Activated CD8-positive, alpha-beta memory T cell treated with anti-CD3 and anti-CD28 coated beads for 48 hours (primary cell): ENCODE measurements at places on chromosomes 5 and 9.

DNA sequence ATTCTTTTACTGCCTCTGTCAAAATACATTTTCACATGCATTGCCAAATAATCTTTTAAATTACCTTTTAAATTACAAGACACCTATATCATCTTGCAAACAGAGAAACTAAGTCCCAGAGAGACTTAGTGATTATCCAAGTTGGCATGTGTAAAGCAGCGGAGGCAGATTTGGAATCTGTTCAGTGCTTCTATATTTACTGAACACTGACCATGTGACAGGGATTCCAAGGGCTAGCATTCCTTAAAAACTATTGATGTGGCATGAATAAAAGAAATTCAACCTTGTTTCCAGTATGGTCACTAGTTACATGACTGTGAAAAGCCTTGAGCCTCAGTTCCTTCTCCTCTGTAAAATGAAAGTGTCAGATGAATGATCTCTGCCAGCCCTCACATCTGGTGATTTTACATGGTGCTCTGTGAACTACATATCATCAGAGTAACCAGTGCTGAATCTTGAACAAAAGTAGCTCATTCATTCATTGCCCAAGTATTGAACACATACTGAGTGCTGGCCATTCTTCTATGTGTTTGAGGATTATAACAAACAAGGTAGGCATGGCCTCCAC is 71.9 kb upstream of the PPP1R2B start:
- DNase-seq: no peak

DNA sequence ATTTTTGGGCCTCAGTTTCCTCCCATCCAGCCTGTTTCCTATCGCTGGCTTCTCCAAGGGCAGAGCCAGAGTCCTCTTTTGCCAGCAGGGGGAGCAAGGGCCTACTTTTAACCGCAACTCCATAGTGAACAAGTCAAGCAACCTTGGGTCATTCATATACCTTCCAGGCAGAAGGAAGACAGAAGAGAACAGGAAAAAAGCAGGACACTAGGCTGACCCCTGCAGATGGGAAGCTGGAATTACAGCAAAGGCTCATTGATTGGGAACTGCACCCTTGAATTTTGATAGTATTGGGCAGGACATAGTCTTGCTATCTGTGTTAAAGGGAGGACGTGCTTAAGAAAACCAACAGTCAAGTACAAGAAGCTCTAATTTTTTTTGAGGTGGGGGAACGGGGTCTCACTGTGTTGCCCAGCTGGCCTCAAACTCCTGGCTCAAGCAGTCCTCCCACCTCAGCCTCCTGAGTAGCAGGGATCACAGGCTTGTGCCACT is 30.1 kb downstream of the QRFP start:
- DNase-seq: no peak

DNA sequence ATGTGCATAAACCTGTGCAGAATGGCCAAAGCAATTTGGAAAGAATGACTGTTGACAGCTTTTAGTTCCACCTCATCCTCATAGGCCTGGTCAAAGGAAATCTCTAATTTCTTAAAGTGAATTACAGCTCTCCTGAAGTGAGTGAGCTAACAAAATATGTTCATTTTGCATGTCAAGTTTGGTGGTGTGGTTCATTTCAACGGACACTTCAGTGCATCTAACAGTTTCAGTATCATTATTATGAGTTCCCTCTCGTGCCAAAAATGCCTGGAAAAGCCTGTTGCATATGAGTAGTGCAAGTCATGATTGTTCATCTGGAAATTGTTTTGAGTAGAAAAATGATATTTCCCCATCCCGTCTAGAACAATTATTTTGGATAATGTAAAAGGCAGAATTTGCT is 53.2 kb upstream of the HMHB1 start:
- DNase-seq: no peak

- DNase-seq: no peak
These were observed 20.2 kb downstream of the FANCC start for GRCh38 chr9:95297316-95297715.

DNA sequence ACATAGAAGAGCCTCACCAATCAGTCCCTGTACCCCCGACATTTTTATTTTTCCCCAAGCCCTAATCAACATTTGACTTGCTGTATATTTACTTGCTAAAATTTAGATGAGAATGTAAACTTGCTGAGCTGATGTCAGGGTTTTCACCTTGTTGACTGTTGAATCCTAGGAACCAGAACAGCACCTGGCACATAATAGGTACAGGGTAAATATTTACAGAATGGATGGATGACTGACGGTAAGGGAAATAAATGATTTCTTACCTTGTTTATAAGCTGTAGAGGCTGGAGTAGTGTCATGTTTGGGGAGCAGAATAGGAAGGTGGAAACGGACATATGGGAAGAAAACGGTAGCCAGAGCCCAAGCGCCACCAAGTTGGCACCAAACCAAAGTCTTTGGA is 107.0 kb upstream of the NUDT12 start:
- DNase-seq: no peak

DNA sequence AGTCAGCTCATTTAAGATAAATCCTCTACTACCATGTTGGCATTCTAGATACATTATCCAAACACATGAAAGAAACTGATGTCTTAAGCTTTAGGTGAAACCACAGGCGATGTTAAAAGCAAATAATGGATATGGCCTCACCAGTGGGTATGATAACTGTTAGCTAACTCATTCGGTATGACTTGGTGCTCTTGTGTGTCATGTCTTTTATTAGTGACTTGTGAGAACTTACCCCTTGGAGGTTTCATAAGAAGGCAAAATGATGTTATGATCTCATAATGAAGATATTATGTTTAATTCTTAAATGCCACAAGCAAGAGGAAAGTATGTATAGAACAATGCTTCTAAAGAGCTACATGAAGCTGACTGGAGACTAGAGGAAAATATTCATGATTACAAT is 1227.0 kb downstream of the EFNA5 start:
- no peak for DNase-seq

- DNase-seq: no peak
These were observed 195.3 kb upstream of the MVB12B start for GRCh38 chr9:126131066-126132010.
